ENCODE measurements at places on chromosomes 12 and 14.

DNA sequence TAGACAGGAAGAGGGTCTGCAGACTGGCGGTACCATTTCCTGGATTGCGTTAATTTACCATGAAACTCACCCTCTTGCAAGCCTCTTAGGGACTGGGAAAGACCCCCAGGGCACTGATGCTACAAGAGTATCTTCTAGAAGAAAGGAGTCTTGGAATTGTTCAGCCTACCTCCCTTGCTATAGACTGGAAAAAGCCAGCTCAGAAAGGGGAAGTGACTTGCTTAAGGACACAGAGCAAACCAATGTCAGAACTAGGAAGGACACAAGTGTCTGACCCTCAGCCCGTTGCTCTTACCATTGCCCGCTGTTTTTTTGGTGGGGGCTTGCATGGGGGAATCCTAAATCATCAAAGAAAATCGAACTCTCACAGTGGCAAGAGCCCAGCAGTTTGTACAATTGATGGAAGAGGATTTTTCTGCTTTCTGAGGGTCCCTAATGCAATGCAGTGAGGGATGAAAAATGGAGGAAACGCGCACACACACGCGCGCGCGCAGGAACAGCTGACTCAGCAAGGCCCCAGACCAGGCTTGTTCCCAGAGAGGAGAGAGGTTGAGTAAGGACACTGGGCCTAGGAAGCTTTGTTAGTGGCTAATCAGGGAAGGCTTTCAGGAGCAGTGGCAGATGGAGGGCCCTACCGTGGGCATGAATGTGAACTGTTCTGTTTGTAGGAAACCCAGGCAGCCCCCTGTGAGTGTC lies 50.9 kb downstream of the RIN3 start:
- peak; percentile 82 for DNase-seq

- DNase-seq, result no peak
These were observed 43.1 kb downstream of the AKAP6 start for GRCh38 chr14:32372154-32372553.

DNA sequence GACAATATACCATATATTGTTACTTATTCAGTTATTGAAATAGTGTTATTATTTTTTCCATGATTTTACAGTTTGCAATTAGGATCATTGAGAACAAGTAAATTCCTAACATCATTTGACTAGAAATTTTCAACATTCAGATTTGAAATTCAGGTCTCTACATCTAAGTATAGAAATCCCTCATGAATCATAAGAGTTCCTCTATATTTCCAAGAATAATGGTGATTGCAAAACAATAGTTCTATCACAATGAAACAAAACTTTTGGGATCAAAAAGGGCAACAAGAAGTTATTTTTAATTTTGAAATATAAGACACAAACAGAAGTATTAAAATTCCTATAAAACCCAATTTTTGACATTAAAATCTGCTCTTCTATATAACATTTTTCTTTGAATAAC lies 10.8 kb downstream of the CLEC1A start:
- no peak for DNase-seq

DNA sequence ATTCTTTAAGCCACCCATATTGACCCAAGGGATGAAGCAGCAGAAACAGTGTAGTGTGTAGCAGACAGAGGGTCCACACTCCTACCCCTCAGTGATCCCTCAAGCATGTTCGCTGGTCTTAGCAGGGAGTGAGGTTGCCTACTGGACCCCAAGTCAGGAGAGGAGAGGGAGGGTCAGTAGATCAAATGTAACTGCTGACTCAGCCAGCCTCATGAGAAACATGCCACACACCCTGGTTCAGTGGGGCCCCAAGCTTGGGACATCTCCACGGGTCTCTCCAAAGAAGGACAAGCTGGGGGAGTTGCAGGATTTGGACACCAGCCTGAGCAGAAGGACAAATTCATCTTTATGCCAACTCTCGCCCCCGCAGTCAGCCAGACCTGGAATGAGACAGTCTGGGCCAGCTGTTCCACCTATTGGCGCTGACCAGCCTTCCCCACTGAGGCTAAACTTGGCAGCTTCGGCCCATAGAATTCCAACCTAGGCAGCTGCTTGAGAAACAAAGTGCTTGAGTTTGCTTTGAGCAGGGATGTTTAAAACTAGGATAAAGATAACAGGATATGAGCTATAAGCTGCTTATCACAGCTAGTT lies 66.0 kb upstream of the ACTN1 start:
- DNase-seq, result no peak

GRCh38 chr12:67621926-67622325 lies 26.6 kb upstream of the DYRK2 start:
- DNase-seq, result no peak

- DNase-seq, result no peak
These were observed 92.9 kb downstream of the ESR2 start for GRCh38 chr14:64201296-64201695.

- no peak for DNase-seq
These were observed 3.7 kb downstream of the RNF31 start for GRCh38 chr14:24150993-24151392.

DNA sequence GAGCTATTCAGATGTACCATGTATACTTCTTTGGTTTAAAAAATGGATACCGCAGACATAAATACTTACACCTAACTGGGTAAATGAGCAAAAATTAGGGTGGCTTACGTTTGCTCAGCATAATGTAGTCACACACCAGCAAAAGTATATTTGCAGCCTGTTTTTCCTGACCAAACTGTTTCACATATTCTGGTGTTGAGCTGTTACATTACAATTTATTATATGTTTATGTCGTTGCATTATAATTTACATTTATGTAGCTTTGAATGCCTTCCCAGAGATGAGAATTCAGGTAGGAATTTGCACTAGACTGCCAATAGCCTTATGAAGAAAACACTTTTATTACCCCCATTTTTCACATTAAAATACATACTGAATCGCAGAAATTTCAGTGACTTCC lies 183.3 kb downstream of the PTPRO start:
- DNase-seq, result no peak

DNA sequence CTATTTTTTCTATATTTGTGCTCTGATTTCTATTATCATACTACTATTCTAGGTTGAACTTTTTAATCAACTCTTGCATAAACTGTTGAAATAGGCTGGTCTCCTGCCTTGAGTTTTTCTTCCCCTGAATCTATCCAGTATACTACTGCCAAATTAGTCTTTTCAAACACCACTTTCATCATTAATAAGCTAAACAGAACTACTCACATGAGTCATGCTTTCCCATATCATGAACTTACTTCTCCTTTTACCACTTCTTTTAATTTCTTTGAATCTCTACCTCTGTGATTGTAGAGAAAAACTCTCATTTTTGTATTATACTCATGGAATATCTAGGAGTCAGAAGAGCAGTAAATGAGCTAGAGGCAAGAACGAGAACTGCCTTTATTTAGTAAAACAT lies 340.3 kb upstream of the PDE3A start:
- DNase-seq, result peak; percentile 62

GRCh38 chr14:21066882-21067502 lies 3.1 kb upstream of the ARHGEF40 start:
- DNase-seq, result peak; percentile 49

DNA sequence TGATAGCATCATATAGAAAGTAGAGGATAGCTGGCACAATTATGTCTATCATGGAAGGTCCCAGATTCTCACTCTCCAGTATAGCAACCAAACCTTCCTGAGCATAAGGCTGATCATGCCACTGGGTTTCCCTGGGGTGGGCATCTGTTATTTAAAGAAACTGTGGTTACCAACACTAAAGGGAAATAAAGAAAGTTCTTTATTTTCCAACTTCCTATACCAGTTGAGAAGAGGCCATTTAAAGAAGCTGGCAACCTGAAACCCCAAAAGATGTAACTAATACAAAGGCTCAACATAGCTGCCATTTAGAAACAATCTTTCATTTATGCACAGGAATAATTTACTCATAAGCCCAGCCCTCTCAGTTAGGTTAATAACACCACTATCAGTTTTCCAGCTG lies 3.1 kb downstream of the BCAT1 start:
- DNase-seq, result peak; percentile 45

DNA sequence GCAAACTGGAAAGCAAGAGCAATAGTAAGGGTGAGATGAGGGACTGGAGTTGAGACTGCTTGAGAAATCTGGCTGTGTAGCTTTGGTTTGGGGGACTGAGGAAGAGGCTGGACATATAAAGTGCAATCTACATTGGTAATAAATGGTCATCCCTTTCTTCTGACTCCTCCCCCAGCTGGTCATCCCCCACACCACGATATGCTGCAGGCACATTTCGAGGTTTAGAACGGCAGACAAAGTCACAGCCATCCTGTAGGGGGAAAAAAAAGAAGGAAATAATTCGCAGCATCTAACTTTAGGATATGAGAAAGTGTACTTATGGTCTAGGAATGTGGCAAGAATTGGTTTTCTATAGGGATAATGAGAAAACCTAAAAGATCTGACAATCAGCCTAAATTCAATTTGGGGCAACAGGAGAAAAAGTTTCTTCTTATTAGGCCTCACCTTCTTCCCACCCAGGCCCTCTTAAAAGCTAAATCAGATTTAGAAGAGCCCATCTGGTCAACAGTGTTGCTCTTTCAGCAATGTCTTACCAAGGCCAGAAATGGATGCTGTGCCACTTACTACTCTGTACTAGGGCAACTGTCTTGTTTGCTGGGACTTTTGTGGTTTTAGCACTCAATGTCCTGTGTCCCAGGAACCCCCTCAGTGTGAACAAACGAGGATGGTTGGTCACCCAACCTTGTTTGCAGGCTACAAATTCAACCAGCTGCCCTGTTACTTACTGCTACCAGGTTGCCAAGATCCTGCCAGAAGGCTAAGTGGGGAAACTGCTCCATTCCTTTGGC lies 7.6 kb downstream of the M6PR start:
- no peak for DNase-seq

GRCh38 chr14:95863295-95863694 lies 13.3 kb upstream of the TUNAR start:
- no peak for DNase-seq

DNA sequence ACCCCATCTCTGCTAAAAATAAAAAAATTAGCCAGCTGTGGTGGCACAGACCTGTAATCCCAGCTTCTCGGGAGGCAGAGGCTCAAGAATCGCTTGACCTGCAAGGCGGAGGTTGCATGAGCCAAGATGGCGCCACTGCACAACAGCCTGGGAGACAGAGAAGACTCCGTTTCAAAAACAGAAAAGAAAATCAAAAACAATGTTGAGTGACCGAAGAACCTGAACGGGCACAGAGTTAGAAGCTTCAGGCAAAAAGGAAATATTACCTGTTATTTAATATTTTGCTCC lies 3.5 kb downstream of the GLT1D1 start:
- DNase-seq, result no peak

- no peak for DNase-seq
These were observed 27.4 kb downstream of the RAB35 start for GRCh38 chr12:120089105-120089504.

DNA sequence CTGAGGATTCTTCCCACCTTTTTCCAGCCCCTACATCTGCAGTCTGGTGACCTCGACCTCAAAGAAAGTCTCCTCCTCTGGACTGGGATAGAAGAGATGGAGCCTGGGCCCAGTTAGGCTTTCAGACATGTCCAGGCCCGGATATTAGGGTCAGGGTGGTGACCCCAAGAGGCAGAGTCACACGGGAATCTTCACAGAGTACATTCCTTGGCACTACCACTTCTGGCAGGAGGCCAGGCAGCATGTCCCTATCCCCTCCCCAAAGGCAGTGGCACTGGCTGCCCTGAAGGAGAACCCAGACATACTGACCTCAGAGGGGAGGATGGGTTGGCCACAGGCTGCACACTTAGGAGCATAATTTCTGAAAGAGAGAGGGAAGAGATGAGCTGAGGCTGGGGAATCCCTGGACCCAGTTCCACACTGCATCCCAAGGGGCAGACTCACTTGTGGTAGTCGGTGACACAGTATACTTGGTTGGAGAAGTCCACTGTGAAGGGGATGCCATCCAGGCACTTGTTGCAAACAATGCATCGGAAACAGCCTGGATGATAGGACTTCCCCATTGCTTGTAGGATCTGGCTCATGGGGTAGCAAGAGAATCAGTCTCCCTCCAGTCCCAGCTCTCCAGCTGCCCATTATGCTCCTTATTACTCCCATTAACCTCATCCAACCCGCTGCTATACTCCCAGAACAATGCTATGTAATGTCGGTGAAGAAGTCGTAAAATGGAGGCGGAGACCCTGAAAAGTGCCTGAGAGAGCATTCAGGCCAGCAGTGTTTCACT lies 7.6 kb downstream of the AJUBA start:
- no peak for DNase-seq

- DNase-seq, result peak; percentile 63
These were observed 86.9 kb downstream of the AVPR1A start for GRCh38 chr12:63064080-63064479.

- DNase-seq, result no peak
These were observed 35.0 kb downstream of the CORO1C start for GRCh38 chr12:108696111-108696995.

DNA sequence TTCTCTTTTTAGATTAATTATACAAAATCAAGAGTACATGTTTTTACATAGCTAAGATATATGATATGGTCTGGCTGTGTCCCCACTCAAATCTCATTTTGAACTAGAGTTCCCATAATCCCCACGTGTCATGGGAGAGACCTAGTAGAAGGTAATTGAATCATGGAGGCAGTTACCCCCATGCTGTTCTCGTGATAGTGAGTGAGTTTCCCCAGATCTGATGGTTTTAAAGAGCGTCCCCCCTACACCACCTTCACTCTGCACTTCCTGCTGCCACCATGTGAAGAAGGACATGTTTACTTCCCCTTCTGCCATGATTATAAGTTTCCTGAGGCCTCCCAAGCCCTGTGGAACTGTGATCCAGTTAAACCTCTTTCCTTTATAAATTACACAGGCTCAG lies 21.4 kb upstream of the DRAM1 start:
- DNase-seq, result peak; percentile 40

DNA sequence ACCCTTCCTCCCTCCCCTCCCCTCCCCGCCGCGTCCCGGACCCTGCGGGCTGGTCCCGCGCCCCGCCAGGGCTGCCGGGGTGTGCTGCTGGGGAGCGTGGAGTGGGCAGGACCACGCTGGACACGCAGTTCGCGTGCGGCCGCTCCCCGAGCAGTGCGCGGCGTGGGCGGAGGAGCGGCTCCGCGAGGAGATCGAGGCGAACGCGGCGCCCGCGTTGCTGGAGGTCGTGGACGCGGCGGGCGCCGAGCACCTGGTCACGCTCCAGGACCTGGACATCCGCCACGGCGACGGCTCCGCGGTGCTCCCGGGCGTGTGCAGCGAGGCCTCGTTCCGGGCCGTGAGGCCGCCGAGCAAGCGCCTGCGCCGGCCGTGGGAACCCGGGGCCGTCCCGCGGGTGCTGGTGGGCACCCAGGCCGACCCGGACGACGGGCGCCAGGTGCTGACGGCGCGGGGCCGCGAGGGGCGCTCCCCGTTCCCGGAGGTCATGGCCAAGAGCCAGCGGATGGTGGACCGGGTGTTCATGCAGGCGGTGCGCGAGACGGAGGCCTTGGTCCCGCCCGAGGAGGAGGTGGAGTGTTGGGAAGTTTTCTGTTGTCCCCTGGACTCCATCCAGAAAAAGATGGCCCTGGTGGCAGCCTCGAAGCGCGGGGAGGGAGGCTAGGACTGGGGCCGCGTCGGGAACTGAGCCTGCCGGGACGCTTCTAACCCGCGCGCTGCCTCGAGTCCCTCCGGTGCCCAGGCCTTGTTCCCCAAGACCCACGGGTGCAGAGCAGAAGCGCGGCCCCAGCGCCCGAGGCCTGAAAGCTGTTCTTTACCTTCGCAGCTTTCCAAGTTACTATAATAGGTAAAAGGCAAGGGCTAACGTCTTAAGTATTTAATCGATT lies 54.7 kb upstream of the EIF5 start:
- DNase-seq, result no peak

All from Kasumi-1 (cell line).